AG08395 (cell line): ENCODE measurements at places on chromosomes 1 and 21.
A peak's percentile ranks its signal among the peaks of the same experiment; 100 is the strongest.

DNA sequence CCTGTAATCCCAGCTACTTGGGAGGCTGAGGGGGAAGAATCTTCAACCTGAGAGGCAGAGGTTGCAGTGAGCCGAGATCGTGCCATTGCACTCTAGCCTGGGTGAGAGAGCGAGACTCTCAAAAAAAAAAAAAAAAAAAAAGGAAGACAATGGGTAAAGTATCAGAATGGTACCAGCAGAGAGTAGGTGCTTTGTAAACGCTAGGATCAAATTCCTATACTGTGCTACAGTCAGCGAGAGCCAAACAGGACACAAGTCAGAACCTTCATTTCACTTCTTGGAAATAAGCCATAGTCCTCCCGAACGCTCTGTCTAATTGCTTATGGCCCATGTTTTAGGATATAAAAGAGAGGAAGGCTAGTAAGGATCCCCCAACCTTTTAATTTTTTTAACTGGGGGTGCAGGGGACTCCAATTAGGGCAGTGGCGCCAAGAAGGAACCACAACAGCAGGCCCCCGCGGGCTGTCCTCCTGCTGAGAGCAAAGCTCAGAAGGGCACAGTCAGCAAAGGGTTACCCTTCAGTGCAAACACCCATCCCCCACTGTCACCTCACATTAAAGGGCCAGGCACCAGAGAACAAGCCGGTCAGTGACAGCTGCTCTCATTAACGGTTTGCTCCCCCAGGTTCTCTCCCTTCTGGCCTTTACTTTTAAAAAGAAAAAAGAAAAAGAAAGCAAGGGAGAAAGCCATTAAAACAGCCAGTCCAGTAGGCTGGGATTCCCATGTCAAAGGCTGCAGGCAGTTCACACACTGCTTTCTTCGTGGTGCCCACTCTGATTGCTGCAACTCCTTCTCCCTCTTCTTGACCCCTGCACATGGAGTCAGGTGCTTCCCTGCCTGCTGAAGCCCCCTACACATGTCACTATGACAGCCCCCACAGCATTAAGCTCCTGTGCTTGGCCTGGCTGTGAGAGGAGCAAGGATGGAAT, 69.4 kb downstream of the PLPP3 start:
- DNase-seq, result no peak

- peak; percentile 3 for DNase-seq
Observed at GRCh38 chr21:14383596-14384180, 742 bp upstream of the HSPA13 start.

GRCh38 chr1:110559157-110559556, 40.2 kb upstream of the KCNA10 start:
- no peak for DNase-seq

DNA sequence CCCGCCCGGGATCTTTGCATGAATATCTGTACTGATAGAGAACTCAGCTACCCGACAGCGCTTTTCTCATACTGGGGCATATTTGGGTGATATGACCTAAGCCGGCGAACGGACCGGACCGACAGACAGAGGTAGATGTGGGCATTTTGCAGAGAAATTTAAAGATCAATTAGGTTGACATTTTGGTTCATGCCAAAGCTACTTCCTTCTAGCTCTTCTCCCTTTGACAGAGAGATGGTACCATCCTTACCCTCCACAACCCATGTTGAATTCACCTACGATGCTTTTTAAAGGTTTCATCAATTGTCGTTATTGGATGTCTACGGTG, 459 bp downstream of the ARV1 start:
- no peak for DNase-seq
